ENCODE measurements at places on chromosomes 11 and 22.

GRCh38 chr11:75029836-75030631 is 41.3 kb downstream of the NEU3 start:
- DNase-seq = no peak

GRCh38 chr11:83628622-83629355 is 342.6 kb upstream of the CCDC90B start:
- DNase-seq = no peak

DNA sequence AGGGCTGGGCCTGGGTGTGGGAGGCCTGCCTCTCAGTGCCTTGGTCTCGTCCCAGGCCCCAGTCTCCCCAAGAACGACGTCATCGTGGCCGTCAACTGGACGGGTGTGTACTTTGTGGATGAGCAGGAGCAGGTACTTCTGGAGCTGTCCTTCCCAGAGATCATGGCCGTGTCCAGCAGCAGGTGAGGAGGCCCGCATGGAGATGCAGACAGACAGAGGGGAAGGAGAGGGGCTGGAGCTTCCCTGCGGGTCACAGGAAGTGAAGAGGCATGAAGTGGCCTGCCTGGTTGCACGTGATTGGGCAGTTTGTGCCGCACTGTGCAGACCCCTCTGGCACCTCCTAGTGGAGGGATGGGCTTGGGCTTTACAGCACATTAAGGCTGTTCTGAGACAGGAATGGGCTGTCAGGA is 70.4 kb downstream of the MYO7A start:
- DNase-seq = no peak

- no peak for DNase-seq
These were observed 21.5 kb downstream of the TNRC6B start for GRCh38 chr22:40199223-40199622.

- no peak for DNase-seq
These were observed 156.4 kb downstream of the ATG16L2 start for GRCh38 chr11:72970557-72971118.

DNA sequence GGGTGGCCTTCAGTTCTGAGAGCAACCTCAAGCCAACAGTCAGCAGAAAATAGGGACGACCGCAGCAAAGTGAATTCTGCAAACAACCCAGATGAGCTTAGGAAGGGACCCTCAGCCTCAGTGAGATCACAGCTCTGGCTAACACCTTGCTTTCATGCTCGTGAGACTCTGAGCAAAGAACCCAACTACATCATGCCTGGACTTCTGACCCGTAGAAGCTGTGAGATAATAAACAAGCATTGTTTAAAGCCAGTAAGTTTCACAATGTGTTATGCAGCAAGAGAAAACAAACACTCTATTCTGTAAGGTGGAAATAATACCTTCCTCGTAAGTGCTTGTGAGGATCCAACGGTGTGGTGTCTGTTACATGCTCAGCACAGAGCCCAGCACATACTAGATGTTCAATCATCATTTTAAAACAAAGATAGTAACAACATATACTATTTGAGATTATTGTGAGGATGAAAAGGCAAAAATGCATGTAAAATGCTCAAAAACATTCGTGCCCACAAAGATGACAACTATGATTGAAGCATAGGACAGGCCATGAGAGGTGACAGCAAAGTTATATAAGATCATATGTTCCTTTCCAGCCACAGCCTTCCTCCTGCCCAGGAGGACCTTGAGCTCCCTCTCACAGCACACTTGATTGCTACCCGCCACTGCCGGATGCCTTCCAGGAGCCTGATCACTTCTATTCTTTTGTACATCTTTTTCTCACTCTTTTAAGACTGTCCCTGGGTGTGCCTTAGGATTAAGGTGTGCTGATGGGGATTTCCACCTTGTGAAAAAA is 433.3 kb downstream of the BUD13 start:
- no peak for DNase-seq

- no peak for DNase-seq
These were observed 99.0 kb upstream of the LARGE1 start for GRCh38 chr22:34019190-34019845.

GRCh38 chr22:29030016-29030617 is 31.5 kb downstream of the C22orf31 start:
- no peak for DNase-seq

- no peak for DNase-seq
These were observed 220.7 kb upstream of the SESN3 start for GRCh38 chr11:95451682-95452081.

- peak; percentile 46 for DNase-seq
These were observed 24.2 kb downstream of the MED15 start for GRCh38 chr22:20531404-20532201.

GRCh38 chr22:33090836-33091235 is 32.7 kb upstream of the SYN3 start:
- DNase-seq = no peak

- no peak for DNase-seq
These were observed 1333.9 kb downstream of the BRD1 start for GRCh38 chr22:48493733-48494132.

GRCh38 chr22:29907753-29908515 is 25.0 kb downstream of the MTMR3 start:
- DNase-seq = peak; percentile 72

- no peak for DNase-seq
These were observed 176.1 kb downstream of the LRRC4C start for GRCh38 chr11:41283191-41283930.

- DNase-seq = no peak
These were observed 706 bp downstream of the DCPS start for GRCh38 chr11:126304457-126305075.

DNA sequence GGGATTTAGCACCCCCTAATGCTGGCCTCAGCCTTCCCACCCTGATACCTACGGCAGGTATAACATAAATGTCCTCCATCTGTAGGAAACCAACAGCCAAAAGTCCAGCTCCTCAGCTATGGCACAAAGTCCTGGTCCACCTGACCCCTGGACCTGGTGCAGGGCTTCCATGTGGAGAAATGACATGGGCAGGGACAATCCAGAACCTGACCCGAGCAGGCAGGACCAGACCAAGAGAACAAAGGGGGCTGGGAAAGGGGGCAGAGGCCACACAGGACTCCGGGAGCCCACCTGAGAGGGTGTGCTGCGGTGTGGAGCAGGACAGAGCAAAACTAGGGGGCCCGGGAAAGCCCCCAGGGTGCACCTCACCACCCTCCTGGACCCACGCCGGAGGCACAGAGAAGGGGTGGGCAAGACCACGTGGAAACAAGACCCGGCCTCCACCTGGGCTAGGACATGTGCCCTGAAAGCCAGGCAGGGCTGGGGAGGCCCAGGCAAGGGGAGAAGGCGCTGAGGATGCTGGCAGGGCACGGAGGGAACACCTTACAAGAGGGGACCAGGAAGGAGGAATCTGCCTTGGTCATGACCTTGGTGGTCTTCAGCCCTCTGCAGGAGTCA is 368.9 kb downstream of the SHANK2 start:
- DNase-seq = no peak

GRCh38 chr11:128405112-128405511 is 182.2 kb downstream of the ETS1 start:
- DNase-seq = no peak

DNA sequence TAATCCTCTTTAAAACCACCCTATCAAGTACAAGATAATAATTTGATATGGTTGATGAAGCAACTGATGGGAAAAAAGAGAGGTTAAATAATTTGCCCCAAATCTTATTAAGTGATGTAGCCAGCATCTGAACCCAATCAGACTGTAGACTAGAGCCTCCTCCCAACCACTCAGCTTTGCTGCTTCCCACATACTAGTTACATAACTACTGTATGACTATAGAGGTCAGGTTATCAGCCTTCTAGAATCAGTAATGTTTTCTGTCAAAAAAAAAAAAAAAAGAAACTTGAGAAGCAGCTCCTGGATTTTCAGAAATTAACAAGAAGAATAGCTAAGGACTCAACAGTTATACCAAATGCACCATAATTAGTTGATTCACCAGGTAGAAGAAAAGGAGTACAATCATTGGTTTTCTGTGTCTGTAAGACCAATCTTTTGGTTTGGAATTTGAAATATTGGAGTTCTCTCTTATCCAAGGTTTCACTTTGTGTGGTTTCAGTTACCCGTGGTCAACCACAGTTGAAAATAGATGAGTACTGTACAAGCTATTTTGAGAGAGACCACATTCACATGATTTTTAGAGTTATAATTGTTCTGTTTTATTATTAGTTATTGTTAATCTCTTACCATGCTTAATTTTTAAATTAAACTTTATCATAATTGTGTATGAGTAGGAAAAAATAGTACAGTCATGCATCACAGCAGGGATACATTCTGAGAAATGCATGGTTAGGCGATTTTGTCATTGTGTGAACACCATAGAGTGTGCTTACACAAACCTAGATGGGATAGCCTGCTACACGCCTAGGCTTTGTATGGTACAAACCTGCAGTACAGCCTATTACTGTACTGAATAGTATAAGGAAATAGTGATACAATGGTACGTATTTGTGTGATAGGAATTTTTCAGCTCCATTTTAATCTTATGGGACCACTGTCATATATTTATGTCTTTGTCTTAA is 72.2 kb downstream of the PDHX start:
- DNase-seq = no peak

DNA sequence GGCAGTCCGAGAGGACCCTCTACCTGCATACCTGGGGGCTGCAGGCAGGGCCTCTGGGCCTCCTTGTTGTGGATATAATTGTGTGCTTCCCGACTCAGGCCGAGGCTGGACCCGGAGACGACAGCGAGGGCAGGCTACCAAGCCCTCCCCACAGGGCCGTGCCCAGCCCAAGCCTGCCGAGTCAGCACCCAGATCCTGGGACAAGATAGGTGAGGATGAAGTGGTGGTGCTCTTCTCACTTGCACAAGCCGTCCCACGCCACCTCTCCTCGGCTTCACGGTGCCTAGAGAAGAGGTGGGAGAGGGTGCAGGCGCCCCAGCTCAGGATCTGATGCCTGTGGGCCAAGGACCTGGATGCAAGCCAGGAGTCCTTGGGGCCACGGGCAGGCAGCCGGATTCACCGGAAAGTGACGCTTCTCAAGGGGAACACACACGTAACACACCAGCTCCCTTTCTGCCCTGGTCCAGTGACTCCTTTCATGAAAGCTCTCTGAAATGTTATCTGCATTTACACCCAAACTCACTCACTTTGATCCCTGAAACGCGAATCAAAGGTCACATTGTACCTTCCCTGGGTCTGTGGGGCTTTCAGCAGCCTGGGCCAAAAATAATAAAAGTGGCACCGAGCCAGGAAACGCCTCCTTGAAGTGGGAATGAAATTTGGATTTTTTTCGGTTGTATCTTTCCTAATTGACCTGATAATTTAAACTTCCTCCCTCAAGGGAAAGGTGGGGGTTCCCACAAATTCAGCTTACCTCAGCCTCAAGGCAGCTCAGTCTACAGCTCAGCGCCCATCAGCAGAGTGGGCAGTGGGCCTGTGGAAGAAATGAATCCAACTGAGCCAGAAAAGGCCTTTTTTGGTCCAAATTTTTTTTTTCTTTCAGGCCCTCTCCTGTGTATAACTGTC is 1.1 kb upstream of the GNB1L start:
- DNase-seq = no peak

DNA sequence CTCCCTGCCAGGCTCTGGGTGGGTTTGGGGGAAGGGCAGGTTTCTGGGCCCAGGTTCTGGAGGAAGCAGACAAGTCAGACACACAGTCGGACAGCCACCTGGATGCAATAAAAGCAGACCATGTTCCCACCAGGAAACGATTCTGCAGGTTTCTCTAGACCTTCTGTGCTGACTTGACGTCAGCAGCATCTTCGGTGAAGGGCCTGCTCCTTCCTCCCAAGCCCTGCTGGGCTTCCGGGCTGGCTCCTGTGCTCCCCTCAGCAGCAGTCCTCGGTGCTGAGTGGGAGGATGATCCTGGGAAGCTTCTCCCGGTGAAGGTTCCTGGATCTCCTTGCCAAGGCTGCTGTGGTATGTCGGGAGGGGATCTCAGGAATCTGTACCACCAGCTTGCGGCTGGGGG is 240.0 kb downstream of the GRIK4 start:
- no peak for DNase-seq

- DNase-seq = no peak
These were observed 72.1 kb upstream of the TIMP3 start for GRCh38 chr22:32729412-32729811.

GRCh38 chr11:82924522-82925224 is 23.1 kb downstream of the DDIAS start:
- DNase-seq = no peak

DNA sequence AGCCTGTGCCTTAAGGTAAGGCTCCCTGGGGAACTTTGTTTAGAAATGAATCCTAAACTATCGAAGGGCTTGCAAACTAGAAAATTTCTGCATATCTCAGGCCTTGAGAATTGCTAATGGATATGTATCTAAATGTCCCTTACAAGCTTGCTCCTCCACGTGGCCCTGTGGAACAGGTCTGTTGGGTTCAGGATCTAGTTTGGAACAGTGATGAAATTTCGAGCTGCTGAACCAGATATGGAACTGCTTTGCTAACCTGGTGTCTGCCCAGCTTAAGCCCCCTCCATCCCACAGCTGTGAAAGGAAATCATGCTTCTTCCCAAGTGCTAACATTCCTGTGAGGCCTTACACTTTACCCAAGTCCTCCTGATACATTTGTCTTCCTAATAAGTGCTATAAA is 11.6 kb downstream of the SREBF2 start:
- DNase-seq = no peak

DNA sequence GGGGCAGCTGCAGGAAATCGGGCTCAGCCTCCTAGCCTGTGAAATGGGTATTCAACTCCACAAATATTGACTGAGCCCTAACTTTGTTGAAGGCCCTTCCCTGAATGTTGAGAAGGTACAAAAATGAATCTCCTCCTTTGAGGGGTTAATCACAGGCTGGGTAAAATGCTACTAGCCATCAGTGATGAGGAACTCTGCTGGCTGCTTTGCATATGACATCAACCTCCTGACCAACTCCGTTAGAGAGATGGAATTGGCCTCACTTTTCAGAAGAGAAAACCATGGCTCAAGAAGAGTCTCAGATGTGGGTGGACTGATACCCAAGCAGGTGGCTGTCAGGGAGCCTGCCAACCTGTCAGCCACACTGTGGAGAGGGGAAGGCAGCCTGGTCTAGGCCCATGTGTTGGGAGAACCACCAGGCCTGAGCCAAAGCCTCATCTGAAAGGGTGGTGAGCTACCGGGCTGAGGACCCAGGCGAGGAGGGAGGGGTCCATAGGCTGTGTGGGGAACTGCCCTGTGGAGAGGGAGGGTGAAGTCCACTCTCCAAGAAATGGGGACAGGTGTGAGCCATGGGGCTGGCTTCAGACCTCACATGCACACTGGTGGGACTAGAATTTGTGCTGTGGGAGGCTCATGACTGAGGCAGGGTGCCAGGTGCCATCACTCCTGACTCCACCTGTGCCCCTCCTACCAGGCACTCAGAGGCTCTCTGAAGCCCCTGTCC is 11.8 kb downstream of the CDCA5 start:
- no peak for DNase-seq

- no peak for DNase-seq
These were observed 197.7 kb downstream of the CASP12 start for GRCh38 chr11:104700609-104701008.

DNA sequence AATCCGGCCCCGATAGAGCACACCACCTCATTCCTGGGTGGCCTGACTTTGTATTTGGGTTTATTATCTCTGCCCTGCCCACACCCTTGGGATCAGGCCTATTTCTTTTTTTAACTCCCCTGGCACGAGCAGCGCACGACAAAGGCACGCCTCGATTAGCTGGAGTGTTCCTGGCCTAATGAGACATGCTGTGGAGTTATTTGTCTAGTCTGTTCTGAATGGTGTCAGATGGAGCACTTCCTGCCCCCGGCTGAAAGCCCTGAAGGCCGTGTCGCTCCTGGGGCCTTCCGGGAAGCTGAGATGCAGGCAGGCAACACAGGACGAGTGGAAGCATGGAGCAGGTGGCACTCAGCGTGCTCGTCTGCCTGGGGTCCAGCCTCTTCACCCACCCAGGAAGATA is 47.1 kb downstream of the LARGE1 start:
- peak; percentile 53 for DNase-seq

All from left ventricle myocardium inferior (tissue), 1 donor.